Neural crest cell (in vitro differentiated cells): ENCODE measurements at places on chromosomes 7 and 10. TPM values are rescaled to one million over a fixed set of nuclear protein-coding genes. Genes with fewer than 3 reads are reported as not detected.

The BEND7 gene
- 21.9 and 25.0 TPM in 2 replicates for total RNA-seq

The SPDYE2 gene
- not detected in 2 replicates for total RNA-seq

The GNG11 gene
- total RNA-seq = 8.9 and 9.4 TPM in 2 replicates

The OR2A7 gene
- 0.33 and 0.41 TPM in 2 replicates for total RNA-seq

The C7orf57 gene
- total RNA-seq = not detected in 2 replicates

The BTBD16 gene
- not detected in 2 replicates for total RNA-seq

The URGCP gene
- total RNA-seq = 27.9 and 30.0 TPM in 2 replicates

The SEPHS1 gene
- total RNA-seq = 158 and 163 TPM in 2 replicates

The RBP4 gene
- total RNA-seq = not detected in 2 replicates

The FMC1 gene
- 18.3 and 24.8 TPM in 2 replicates for total RNA-seq

The C10orf62 gene
- total RNA-seq = not detected in 2 replicates

The THAP5 gene
- total RNA-seq = 28.2 and 31.9 TPM in 2 replicates

The FOXL3 gene
- not detected in 2 replicates for total RNA-seq

The NME8 gene
- not detected in 2 replicates for total RNA-seq

The HOXA4 gene
- total RNA-seq = 0.68 and 0.96 TPM in 2 replicates

The SAMD9L gene
- total RNA-seq = not detected in 2 replicates

The DNAH11 gene
- 0.63 and 0.84 TPM in 2 replicates for total RNA-seq

The PRPS1L1 gene
- total RNA-seq = not detected in 2 replicates

The RSPH10B2 gene
- total RNA-seq = 0.65 and 0.96 TPM in 2 replicates

The AGBL3 gene
- 3.5 and 5.5 TPM in 2 replicates for total RNA-seq

The FGFBP3 gene
- 413 and 420 TPM in 2 replicates for total RNA-seq
